ENCODE measurements at places on chromosomes 12 and 14.

DNA sequence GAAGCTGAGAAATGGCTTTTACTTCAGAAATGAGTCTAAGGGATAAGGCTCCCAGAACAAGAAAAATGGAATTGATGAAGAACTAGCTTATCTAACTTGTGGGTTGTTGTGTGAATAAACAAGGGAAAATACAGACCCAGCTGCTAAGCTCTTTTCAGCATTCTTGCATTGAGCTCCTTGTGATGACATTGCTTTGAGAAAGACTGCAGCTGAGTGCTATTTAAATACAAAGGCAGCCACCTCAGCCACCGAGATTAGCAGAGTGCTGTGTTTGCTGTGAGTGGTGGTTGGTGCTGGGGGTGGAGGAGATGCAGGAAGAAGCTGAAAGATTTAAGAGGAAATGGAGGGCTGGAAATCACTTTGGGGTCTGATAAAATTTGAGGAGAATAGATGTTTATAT, 396.0 kb upstream of the PRICKLE1 start:
- DNase-seq = no peak

GRCh38 chr14:100104523-100105300, 39.5 kb downstream of the EVL start:
- peak; percentile 39 for DNase-seq

DNA sequence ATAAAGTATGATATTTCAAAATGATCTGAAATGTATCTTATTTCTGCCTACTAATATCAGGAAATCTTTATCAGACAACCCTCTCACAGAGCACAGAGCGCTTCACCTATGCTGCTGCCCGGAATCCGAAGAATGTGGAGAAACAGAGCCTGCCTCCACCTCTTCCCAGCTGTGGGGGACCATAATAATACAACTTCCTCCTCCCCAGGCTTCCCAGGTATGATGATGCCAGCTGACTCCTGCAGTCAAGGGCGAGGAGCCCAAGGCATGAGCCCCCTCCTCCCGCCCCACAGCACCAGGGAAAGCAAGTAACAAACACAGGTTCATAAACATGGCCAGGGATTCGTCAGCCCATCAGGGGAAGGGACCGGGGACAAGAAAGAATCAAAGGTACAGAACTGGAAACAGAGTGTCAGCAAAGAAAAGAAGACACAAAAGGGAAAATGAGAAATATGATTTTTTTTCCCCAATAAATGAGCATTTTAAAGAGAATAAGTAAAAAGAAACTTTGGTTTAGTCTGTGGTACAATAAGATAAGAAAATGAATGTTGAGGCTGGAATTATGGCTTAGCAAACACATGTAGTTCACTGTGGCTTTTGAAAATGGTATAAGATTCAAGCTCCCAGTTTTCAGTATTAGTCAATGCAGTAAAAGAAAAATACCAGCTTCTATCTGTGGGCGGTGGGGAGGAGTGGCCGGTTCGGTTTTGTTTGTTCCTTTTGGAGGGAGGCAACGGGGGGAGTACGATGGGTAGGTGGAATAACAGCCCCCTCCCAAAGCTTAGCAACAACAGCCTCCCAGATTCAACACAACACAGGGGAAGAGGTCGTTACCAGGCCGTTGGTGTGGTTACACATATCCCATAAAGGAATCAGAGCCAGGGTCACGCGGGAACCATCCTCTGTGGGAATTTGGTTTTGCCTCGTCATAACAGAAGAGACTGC, 68.3 kb downstream of the SETD3 start:
- DNase-seq = no peak

DNA sequence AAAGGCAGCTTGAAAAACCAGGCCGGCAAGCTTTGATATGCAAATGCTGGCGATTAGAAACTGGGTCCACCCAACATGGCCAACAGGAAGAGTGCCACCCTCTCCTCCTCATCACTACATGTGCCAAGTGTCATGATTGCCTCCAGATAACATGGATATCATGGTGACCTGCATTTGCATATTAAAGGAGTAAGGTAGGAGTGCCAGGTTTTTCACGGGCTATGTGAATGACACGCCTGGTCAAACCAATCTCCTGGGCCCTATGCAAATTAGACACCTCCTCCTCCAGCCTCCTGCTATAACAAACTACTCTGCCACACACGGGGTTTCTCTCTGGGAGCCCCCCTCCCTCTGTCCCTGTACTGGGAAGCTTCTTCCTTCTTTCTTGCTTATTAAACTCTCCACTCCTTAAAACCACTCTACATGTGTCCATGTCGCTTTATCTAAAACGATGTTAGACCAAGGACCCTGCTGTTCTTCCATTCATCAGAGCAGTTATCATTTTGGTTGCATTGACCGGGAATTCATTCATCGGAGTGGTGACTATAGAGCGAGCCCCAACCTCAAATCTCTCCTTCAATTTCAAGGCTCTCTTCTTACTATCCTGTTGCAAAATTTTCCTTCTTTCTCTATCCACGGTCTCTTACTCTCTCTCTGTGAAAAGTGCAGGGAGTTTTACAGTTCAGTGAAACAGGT, 27.5 kb downstream of the APOBEC1 start:
- no peak for DNase-seq

DNA sequence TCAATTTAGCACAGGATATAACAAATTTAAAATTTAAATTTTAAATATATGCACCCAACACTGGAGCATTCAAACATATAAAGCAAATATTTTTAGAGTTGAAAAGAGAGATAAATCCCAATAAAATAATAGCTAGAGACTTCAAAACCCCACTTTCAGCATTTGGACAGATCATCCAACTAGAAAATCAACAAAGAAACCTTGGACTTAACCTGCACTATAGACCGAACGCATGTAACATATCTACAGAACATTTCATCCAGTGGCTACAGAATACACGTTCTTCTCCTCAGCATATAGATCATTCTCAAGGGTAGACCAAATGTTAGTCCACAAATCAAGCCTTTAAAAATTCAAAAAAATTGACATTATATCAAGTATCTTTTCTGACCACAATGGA, 64.0 kb downstream of the SPTSSA start:
- DNase-seq = no peak

GRCh38 chr14:51676549-51676948, 24.8 kb downstream of the FRMD6 start:
- DNase-seq = no peak

- DNase-seq = no peak
These were observed 23.0 kb downstream of the PDE6H start for GRCh38 chr12:14995583-14996425.

- DNase-seq = no peak
These were observed 42.1 kb downstream of the FOXN3 start for GRCh38 chr14:89374908-89375307.

DNA sequence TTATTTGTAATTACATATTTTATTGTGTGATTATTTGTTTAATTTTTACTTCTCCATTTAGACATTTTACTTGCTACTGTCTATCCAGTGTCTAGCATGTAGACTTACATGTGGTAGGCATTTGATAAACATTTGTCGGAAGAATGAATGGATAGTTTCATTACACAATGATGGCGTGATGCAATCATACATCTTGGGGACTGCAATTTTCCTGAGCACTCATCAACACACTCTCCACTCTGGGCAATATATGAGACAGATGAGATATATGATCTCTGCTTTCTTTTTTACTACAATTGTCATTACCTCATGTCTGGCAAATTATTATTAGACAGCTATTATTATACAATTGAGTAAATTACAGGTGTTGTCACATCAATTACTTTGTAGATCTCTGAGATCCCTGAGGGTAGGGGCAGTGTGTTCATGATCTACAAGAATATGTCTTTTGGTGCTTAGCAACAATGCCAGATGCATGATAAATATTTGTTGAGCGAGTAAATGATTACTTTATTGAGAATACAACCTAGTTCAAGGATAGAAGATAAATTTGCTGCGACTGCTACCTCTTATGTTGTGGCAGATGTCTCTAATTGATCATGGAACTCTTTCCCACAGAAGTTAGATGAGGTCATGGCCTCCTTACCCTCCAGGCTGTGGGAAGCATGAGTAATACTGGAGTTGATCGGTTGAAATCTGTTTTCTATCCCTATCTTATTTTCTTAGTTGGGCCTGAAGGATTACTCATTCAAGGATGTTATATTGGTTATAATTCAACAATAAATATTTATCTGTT, 416.0 kb downstream of the LRIG3 start:
- DNase-seq = no peak

DNA sequence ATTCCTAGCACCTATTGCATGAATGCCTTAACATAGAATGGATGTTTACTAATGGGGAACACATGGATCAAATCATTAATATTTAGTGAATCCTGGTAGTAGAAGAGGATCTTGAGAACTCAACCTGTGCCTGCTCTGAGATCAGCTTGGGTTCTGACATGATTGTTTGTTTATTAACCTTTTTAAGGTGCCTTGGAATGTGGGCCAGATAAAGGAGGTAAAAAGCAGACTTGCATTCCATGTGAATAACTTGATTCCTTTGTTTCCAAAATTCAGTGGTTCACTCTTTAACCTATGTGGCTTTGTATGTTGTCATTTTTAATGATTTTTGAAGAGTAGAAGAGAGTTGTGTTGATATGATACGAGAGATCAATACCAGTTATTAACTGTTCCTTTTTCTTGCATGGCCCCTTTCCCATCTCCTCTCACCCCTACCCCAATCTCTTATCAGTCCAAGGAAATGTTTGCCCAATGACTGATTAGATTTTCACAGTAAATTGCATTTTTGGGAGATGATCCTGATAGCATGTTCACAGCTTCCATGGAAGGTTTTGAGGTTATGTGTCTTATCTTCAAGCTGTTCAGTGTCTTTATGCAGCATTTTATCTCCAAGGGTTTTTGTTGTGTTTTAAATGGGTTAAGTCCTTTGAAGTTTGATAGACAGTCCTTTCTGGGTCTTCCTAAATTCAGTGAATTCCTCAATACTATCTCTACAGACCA, 193.7 kb upstream of the FRMD6 start:
- DNase-seq = no peak

DNA sequence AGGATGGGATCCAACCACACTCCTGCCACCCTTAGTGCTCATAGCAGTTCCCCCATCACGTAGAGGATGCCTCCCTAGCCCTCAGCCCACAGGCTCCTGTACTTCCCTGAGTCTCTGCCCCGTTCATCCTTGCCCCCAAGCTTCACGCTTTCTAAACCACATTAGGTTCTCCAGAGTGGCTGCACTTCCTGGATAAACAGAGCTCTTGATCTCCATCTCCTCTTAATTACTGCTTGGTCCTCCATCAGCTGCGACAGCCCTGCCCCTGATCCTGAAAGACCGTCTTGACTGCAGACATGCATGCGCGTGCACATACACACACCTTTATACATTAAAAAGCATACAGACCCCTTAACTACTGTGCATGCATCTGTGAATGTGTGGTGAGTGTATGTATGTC, 530.0 kb downstream of the BCL11B start:
- DNase-seq = no peak

DNA sequence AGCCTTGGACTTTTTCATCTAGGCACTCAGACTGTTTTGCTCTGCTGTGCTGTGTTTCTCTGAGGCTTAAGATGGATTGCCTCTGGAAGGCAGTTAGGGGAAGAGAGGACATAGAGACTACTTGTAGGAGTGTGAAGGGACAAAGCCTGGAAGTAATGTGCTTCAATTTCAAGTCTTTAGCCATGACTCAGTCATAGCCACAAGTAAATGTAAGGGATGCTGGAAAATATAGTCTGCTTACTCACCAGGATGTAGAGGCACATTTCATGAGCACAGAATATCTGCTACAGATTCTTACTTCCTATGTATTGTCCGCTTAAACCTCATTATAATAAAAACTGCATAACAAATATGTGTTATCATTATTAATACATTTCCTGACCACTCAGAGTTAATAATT, 794.3 kb upstream of the NOVA1 start:
- DNase-seq = no peak

DNA sequence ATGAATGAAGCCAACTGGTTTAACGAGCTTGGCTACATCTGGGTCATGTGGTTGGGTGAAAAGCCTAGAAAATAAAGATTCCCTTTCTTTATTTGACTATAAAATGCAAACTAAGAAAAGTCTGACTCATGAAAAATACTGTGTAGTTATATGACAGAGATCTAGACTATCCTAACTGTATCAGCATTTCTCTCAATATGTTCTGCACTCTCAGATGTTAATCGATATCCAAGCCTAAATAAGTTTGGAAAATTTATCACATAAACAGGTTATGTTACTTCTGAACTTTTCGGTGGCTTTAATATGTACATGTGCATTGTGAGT, 133.1 kb downstream of the DAAM1 start:
- no peak for DNase-seq

DNA sequence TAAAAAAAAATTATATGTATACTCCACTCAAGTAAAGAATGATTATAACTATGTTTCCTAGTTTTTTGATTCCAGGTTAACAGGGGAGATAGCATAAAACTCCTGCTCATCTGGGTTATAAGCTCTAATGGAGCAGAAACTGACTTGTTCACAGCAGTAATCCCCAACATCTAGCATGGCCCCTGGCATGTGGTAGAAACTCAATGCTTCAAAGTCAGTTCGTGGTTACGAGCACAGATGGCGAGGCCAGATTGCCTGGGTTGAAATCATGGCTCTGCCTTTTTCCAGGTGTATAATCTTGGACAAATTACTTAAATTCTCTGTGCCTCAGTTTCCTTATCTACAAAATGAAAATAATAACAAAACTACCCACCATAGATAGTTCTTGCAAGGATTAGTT, 183.8 kb downstream of the TTC7B start:
- no peak for DNase-seq

DNA sequence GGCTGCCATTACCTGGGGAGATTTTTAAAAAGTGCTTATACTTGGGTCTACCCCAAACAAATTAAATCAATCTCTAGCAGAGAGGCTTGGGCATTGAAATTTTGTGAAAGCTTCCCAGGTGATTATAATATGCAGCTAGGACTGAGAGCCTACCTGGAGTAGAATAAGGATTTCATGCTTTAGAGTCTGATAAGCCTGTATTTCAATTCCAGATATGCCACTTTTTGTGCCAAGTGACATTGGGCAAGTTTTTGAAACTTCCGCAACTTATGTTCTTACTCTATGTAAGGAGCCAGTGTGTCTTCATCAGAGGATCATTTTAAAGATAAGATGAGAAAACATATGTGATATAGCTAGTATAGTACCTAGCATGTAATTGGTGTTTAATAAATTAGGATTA, 159.8 kb upstream of the LRIG3 start:
- DNase-seq = no peak
